GM12864 (cell line): ENCODE measurements at places on chromosomes 13 and 19.

- no peak for DNase-seq
Observed at GRCh38 chr19:1452802-1453524, 3.0 kb downstream of the APC2 start.

- no peak for DNase-seq
Observed at GRCh38 chr19:44660081-44660480, 11.2 kb upstream of the CEACAM19 start.

DNA sequence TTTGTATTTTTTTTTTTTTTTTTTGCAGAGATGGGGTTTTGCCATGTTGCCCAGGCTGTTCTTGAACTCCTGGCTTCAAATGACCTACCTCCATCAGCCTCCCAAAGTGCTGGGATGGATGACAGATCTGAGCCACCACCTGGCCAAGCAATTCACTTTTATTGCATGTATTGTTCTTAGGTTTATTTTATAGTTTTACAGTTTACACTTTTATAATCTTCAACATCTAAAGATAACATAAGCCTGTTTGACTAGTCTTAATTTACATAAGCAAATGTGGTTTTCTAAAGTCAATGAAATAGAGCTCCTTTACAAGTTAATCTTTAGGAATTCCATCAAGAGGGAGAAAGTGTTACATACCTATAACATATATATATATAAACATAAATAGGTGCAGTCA lies 9.5 kb upstream of the MPV17L2 start:
- DNase-seq, result no peak

DNA sequence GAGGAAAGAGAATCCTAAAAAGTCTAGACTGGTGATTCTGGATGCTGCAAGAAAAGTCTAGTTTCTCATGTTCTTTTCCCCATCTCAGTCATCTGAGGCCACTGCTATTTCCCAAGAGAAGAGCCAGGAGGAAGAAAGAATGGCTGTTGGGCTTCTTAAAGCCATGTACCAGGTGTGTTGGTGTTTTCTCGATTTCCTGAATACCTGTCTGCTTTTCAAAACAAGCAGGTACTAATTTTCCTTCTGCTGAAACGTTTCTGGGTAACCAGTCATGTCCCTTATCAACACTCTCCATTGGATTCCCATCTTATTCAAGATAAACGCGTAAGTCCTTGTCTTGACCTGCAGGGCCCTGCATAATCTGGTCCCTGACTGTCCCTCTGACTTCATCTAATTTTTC lies 1.1 kb downstream of the ZNF570 start:
- no peak for DNase-seq

GRCh38 chr19:35549174-35549788 lies 3.9 kb downstream of the TMEM147 start:
- DNase-seq, result no peak

DNA sequence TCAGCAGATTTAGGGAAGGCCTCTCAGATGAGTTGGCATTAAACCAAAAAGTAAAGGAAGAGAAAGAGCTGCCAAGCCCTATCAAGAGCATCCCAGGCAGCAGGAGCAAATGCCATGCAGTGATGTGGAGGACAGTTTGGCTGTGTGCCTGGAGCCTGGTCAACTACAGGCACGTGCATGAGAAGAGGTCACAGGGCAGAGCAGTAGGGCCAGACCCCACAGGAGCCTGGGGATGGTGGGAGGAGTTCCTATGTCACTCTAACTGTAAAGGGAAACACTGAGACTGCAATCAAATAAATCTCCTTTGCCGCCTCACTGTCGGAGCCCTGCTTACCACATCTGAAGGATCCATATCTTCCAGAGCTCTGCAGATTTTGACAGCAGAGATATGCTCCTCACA lies 240.5 kb downstream of the ENOX1 start:
- no peak for DNase-seq

DNA sequence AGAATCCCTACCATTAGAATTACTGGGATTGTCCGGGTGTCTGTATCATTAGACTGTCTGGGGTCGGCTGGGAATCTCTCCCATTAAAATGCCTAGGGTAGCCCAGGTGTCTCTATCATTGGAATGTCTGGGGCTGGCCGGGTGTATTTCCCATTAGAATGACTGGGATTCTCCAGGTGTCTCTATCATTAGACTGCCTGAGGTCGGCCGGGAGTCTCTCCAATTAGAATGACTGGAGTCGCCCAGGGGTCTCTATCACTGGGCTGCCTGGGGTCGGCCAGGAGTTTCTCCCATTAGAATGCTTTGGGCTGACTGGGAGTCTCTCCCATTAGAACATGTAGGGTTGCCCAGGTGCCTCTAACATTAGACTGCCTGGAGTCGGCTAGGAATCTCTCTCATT lies 1560.7 kb downstream of the UQCRFS1 start:
- DNase-seq, result no peak

GRCh38 chr13:31913459-31913858 lies 118.1 kb upstream of the FRY start:
- no peak for DNase-seq

- no peak for DNase-seq
Observed at GRCh38 chr19:54364775-54365257, at the start of gene LAIR1. TSS of gene LAIR1 (minus strand) at chr19:54364931. CDS start at chr19:54364804, 127 bp downstream.

DNA sequence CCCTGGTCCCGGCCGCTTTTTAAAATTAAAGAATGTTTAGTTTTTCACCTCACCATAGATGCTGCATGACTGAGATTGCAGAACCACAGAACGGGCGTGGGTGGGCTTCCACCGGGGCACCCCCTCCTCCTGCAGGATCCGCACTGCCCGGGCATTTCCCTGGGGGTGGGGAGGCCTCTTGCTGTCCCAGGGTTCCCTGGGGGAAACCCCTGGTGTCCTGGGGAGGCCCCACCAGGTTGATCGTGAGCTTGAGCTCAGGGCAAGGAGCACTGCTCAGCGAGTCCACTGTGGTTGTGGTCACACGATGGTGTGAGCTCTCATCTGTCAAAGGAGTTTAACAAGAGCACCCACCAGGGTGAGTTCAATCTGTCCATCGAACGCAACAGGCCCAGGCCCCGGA lies 11.4 kb upstream of the TCF3 start:
- DNase-seq, result peak; percentile 42

DNA sequence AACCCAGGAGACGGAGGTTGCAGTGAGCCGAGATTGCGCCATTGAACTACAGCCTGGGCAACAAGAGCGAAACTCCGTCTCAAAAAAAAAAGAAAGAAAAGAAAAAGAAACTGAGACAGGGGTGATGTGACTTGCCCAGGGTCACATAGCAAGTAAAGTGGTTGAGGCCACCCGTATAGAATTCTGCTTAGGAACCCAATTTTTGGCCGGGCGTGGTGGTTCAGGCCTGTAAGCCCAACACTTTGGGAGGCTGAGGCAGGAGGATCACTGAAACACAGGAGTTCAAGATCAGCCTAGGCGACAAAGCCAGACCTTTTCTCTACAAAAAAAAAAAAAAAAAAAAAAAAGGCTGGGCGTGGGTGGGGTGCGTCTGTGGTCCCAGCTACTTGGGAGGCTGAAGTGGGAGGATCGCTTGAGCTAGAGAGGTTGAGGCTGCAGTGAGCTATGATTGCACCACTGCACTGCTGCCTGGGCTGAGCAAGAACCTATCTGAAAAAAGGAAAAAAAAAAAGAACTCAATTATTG lies 1.3 kb downstream of the SNRPA start:
- DNase-seq, result no peak

GRCh38 chr13:39410096-39410901 lies 192.7 kb downstream of the LHFPL6 start:
- no peak for DNase-seq

DNA sequence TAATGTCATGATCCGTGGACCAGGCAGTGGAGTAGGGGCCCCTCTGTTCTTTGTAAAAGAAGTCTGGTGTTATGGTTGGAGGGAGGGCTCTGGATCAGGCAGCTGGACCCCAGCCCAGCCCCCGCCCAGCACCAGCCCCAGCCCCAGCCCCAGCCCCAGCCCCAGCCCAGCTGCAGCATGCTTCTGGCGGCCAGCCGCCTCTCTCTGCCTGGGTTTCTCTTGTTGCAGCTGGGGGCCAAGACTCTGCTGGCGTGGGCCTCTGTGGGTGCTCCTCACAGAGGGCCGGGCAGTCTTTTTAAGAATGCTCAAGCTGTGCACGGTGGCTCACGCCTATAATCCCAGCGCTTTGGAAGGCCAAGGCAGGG lies 17.9 kb downstream of the DOT1L start:
- DNase-seq, result no peak

- DNase-seq, result peak; percentile 37
Observed at GRCh38 chr19:4911786-4912672, 2.7 kb downstream of the UHRF1 start.

DNA sequence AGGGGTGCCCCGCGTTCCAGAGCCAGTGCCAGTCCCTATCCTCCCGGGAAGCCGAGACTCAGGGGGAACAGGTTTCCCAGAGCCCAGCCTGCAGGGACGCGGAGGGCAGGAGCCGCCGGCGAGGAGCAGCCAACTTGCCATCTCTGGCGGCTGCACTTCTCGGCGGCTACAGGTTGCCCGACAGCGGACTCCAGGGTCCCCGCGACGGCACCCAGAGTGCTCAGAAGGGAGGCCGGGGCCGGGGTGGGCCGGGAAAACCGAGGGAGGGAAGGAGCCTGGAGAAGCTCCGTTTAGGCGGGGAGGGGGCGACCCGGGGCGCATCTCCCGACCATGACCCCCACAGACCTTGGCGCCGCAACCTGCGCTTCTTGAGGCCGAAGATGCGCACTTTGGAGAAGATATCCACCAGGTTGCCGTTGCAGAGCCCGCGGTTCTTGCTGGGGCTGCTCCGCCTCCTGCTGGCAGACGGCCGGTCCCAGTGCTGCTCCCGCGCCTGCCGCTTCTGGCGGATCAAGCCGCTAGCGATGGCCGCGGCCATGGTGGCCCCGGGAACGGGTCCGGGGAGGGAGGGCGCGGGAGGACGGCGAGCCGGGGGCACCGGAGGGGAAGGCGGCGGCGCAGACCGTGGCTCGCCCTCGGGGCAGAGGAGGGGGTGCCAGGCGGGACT lies 463.8 kb downstream of the ITGBL1 start:
- DNase-seq, result no peak

DNA sequence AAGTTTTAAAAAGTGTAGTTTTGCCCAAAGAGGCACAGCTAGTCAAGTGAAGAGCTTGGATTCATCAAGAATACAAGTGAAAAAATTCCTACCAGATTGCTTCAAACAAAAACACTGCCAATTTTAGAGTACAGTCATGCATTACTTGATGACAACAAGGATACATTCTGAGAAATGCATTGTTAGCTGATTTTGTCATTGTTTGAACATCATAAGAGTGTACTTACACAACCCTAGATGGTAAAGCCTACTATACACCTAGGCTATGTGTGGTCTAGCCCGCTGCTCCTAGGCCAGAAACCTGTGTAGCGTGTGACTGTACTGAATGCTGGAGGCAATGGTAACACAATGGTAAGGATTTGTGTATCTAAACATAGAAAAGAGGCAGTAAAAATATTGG lies 41.1 kb downstream of the TMTC4 start:
- no peak for DNase-seq

- DNase-seq, result no peak
Observed at GRCh38 chr13:19072543-19072942, 109.1 kb downstream of the TUBA3C start.

- DNase-seq, result no peak
Observed at GRCh38 chr13:73268306-73268705, 209.5 kb downstream of the KLF5 start.

DNA sequence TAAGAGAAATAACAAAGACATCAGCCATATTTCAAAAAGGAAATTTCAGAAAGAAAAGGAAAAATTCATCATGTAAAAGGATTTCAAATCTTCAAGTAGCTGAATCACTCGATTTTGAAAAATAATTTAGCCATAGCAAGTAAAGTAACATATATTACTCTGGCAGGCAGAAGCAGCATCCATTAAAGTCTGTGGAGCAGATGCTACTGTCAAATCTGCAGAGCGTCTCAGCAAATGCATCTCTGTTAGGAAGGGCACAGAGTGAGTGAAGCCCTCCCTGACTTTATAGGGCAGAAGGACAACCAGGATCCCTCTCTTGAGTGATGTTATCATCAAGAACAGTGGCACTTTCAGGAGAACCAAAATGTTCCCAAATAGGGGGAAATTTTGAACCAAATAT lies 445.5 kb downstream of the EFNB2 start:
- DNase-seq, result no peak

- no peak for DNase-seq
Observed at GRCh38 chr13:114261328-114261965, 20.0 kb upstream of the UPF3A start.

DNA sequence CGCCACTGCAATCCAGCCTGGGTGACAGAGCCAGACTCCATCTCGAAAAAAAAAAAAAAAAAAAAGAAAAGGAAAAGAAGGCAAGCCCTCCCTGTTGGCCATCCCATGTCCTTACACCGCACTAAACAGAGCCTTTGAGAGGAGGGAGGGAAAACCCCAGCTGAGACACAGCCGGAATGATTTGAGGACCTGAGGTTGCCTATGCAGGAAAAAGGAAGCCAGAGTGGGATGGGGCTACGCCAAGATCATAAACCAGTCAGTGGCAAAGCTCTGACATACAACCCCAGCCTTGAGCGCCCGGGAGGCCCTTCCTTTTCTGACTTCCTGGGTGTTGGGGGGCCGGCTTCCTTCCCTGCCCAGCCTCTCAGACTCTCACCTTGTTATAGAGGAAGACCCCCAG lies 12.5 kb upstream of the CHERP start:
- no peak for DNase-seq

GRCh38 chr19:35362261-35363000 lies 4.2 kb downstream of the FFAR3 start:
- DNase-seq, result no peak

- no peak for DNase-seq
Observed at GRCh38 chr13:79803296-79803695, 322.3 kb downstream of the NDFIP2 start.

DNA sequence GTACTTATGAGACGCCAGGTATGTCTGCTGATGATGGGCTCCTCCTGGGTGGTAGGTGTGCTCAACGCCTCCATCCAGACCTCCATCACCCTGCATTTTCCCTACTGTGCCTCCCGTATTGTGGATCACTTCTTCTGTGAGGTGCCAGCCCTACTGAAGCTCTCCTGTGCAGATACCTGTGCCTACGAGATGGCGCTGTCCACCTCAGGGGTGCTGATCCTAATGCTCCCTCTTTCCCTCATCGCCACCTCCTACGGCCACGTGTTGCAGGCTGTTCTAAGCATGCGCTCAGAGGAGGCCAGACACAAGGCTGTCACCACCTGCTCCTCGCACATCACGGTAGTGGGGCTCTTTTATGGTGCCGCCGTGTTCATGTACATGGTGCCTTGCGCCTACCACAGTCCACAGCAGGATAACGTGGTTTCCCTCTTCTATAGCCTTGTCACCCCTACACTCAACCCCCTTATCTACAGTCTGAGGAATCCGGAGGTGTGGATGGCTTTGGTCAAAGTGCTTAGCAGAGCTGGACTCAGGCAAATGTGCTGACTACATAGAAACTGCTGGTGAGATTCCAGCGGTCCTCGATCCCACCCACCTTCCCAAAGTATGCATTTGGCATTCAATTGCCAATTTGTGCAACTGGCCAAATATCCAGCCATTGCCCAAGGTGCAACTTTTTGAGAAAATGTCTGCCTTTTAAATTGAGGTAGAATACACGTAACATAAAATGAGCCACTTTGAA lies 10.2 kb downstream of the OR2Z1 start:
- no peak for DNase-seq

DNA sequence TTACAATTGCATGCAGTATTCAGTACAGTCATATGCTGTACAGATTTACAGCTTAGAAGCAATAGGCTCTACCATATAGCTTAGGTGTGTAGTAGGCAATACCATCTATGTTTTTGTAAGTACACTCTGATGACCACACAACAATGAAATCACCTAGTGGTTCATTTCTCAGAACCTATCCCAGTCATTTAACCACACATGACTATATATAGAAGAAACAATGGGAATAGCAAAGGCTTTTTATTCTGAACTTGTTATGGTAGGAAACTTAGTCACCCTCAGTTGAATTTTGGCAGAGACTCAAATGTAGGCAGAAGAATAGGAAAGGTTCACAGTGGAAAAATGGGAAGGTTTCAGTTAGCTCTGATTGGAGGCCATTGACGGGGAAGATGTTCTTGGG lies 1075.1 kb upstream of the MIR17HG start:
- DNase-seq, result no peak
